ENCODE measurements at places on chromosomes 13 and 19. TPM values are rescaled to one million over a fixed set of nuclear protein-coding genes. Genes with fewer than 3 reads are reported as not detected.

IZUMO4 gene
- 2.3 TPM for total RNA-seq

ZNF709 gene
- 8.3 TPM for total RNA-seq

GJB2 gene
- total RNA-seq, result not detected

- H3K36me3 ChIP-seq, result no peaks in the 10 kb centered on the region
- H3K27me3 ChIP-seq, result peaks cover 29% of the 10 kb centered on the region
- no peak overlapping the region for H3K4me3 ChIP-seq
- DNase-seq, result no peak
Measured at GRCh38 chr19:17041976-17042375, 15.4 kb upstream of the CPAMD8 start.

- peaks cover 33% of the 10 kb centered on the region for H3K4me1 ChIP-seq
- no peaks in the 10 kb centered on the region for H3K27me3 ChIP-seq
- no peak overlapping the region for H3K27ac ChIP-seq
- no peak for DNase-seq
Measured at GRCh38 chr13:30877335-30877734, 28.7 kb upstream of the MEDAG start.

Data from sigmoid colon (tissue), 7 donors.